ENCODE measurements at places on chromosomes 5 and 9. TPM values are rescaled to one million over a fixed set of nuclear protein-coding genes. Genes with fewer than 3 reads are reported as not detected.

DNA sequence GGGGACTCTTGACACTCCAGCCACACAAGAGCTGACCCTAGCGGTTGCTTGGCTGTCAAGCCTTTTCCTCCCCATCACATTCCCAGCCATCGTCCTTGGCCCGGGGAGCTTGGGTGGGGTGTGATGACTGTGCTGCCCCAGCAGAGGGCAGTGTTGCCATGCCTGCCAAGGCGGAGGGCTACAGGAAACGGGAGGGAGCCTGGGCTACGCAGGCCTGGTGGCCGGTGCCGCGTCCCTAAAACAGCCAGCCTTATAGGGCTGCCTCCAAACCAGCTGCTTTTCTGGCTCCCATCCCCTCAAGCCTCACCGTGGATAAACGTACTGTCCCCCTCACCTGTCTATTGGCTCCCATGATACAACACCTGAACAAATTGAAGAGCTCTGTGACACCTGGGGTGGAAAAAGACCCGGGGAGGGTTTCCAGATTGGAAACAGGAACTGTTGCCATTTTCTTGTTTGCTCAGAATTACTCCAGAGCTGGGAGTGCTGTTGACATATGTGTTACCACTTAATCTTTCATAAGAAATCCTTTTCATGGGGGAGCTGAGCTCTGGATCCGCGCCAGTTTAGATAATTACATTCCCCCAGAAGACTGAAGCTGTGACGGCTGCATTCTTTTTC, 72.8 kb upstream of the ASTN2 start:
- DNase-seq: peak; percentile 71

DNA sequence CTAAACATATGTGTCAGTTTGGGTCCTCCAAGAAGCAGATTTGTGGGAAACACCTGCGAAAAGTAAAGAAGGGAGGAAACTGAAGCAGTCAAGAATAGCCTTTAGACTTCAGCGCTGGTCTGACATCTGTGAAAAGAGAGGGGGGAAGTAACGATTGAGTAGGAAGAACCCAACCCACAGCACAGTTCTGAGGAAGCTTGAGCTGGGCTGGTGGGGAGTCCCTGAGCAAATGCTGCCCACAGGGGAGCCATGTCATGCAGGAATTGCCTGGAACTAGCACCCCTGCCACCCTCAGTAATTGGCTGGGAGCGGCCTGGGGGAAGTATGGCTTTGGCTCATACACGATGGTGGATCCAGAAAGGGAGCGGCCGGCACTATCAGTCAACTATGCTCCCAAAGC, 20.6 kb downstream of the FAM240B start:
- no peak for DNase-seq

DNA sequence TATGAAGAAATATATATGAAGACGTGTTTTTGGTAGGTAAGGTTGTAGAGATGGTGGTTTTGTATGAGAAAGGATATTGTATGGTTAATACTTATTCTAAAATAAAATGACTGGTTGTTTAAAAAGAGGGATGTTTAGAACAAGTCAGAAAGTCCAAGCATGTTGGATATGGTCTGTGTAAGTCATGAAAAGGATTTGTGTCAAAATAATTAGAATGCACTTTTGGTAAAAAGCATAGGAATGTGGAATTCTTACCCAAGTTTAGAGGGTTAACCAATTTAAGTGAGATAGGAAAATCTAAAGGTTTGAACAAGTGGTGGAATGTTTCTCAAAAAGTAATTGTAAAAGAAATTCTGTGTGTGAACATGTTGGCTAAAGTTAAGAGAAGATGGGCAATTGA, 1556.5 kb upstream of the C9orf72 start:
- no peak for DNase-seq

DNA sequence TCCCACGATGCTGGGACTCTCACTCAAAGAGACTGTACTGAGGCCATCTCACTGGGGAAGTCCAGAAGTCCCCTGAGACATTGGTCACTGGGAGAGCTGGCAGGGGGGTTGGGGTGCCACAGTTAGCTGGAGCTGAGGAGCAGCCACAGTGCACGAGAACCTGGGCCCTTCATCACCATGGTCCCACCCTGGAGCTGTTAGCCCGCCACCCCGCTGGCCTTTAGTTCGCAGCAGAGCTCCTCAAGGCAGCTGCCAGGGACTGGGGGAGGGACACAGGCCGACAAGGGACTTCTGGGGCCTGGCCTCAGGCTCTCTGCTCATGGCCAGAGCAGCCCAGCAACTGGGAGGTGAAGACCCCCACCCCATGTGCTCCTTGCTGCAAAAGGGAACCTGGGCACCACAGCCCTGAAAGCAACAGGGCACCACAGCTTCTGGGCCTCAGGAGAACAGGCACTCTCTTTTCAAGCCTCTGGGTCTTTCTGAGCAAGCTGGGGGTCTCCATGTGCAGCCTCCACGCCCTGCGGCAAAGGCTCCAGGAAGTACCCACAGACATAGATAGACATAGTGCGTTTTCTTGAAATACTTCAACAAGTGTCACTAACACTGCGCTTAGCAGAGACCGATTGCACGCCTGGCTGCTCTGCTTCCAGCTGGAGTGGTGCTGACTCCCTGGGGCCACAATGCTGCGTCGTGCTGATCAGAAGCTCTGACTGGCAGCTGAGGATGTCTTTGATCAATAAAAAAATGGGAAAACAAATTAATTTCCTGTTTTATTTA, 46.0 kb downstream of the VAV2 start:
- DNase-seq: no peak

GRCh38 chr5:107404595-107405374, 266.0 kb downstream of the EFNA5 start:
- no peak for DNase-seq

- no peak for DNase-seq
Observed at GRCh38 chr9:134463280-134463679, 137.0 kb downstream of the RXRA start.

DNA sequence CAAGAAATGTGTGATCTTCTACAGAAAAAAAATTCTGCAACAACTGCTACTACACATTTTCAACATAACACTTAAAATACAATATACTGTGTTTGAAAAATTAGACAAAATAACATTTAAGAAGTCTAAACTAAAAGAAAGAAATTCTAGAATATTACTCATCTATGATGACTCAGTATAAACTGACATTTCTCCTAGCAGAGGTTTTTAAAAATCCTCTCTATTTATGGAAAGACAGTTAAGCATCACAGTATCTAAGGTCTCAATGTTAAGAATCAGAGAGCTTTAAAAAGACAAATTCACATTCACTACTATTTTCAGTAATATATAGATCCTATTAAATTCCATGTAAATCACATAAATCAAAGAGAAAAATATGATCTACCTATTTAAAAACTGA, 61.3 kb downstream of the NR2F1-AS1 start:
- DNase-seq: no peak

GRCh38 chr5:14296533-14297331, 153.6 kb downstream of the TRIO start:
- DNase-seq: no peak

DNA sequence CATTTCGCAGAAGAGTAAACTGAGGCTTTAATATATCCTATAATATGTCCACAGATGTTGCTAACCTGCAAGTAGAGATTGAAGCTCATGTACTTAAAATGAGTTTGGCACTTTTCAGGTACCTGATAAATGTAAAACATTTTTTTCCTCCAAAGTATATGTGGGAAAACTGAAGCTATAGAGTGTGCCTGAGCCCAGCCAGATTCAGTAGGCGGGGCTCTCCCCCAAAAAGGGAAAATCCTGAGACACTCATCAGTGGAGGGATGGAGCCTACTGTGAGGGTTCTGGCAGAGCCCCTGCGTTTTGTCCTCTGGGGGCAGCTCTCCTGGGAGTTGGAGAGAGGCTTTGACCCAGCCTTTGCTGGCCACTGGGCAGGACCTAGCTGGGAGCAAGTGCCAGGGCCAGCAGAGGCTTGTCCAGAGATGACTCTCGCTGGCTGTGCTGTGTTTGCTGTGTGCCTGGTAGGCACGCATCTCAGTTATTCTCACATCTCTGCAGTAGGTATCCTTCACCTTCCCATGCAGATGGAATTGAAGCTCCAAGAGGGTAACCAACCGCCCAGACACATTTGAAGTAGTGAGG, 81.1 kb upstream of the SPRY4 start:
- no peak for DNase-seq

GRCh38 chr9:17520268-17521064, 58.4 kb upstream of the SH3GL2 start:
- no peak for DNase-seq

Gene KYAT1
- 16.3 TPM for total RNA-seq

Gene WDR38
- not detected for total RNA-seq

Gene FYB1
- total RNA-seq: 355 TPM

Gene PCDHB13
- total RNA-seq: not detected

Gene FAM78A
- 104 TPM for total RNA-seq

Gene THBS4
- total RNA-seq: 0.57 TPM

Gene TRPM3
- total RNA-seq: not detected

Gene FBXW11
- total RNA-seq: 35.4 TPM

Data from activated naive CD8-positive, alpha-beta T cell treated with anti-CD3 and anti-CD28 coated beads, Interleukin-2, amount 10 ng/mL, durations not matched to agents 7 days and 5 days (primary cell).